ENCODE measurements at places on chromosomes 4 and X.

- no peak for DNase-seq
Measured at GRCh38 chrX:11446336-11446735, 153.1 kb downstream of the AMELX start.

- no peak for DNase-seq
Measured at GRCh38 chrX:21150208-21150607, 224.0 kb upstream of the CNKSR2 start.

- DNase-seq = no peak
Measured at GRCh38 chr4:57465321-57466056, 355.3 kb upstream of the IGFBP7 start.

DNA sequence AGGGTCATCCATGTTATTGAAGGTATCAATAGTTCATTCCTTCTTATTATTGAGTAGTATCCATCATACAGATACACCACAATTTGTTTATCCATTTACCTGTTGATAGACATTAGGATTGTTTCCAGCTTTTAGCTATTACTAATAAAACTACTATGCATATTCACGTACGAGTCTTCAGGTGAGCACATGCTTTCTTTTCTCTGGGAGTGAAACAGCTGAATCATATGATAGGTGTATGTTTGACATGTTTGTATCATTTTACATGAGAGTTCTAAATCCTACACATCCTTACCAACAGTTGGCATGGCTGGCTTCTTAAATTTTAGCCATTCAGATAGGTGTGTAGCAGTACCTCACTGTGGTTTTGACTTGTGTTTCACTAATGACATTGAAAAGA, 556.6 kb upstream of the DIPK2B start:
- DNase-seq = no peak

- peak; percentile 32 for DNase-seq
Measured at GRCh38 chrX:386239-386767, 404 bp downstream of the PPP2R3B start.

- peak; percentile 22 for DNase-seq
Measured at GRCh38 chr4:74330295-74330750, 22.1 kb downstream of the EPGN start.

- DNase-seq = no peak
Measured at GRCh38 chr4:85423431-85423830, 51.5 kb upstream of the ARHGAP24 start.

DNA sequence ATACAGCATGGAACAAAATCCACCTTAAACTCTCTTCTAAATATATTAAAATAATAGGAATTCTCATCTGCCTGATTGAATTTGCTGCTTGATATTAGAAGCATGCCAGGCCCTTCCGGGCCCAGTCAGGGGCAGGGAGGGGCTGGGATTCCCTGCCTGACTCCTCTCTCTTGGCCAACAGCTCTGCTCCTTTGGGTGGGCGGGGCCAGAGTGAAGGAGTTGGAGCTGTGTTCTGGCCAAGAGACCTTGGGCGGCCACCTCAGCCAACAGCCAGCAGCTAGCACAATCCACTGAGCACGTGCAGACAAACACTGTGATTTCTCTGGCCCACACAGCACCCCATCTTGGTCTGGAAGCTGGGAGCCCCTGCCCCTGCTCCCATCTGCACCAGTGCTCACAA, 140.3 kb downstream of the PJA1 start:
- no peak for DNase-seq

DNA sequence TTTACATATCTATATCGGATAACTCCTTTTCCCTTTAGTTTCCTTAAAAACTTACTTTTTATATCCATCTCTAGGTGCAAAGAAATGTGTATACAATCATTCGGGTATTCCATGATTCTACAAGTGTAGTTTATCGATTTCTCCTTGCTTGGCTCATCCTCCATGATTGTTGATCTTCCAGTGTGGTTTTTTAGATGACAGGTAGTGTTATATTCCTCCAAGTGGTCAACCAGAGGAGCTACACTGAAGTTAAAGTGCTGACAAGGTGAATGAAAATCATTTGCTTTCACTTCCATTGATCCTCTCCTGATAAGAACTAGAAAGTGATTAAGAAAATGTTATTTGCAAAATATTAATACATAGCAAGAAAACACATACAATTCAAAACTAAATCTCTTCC, 38.5 kb downstream of the TMEM156 start:
- DNase-seq = no peak

DNA sequence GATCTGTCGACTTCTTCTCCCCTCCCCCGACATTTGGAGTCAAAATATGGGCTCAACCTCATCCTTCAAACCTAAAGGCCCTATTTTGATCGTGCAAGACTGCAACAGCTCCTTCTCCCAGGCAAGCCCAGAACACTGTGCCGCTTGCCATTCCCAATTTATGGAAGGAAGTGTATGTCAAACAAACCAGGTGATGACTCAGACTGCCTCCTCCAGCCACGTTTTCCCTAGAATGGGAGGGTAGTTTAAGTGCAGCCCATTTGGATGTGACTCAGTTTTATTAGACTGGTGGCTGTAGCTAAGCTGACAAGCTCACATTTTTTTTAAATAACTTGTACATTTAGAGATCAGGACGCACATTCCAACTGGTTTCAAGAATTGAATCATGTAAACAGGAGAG, 570.4 kb upstream of the DIPK2B start:
- DNase-seq = peak; percentile 56

DNA sequence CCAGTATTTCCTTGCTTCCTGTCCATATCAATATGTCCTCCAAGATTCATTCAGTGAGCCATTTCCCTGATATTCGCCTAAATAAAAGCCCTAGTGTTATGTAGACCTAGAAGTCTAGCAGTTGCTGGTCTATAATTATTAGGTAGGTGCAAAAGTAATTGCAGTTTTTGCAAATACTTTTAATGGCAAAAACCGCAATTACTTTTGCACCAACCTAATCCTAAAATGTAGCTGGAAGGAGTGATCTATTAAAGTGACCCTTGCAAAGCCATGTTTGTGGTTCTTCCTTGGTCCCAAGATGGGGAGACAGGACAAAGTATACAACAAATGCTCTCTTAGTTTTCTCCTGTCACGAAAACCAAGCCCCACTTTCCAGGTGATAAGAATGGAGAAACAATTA, 193.0 kb downstream of the IDS start:
- DNase-seq = no peak

DNA sequence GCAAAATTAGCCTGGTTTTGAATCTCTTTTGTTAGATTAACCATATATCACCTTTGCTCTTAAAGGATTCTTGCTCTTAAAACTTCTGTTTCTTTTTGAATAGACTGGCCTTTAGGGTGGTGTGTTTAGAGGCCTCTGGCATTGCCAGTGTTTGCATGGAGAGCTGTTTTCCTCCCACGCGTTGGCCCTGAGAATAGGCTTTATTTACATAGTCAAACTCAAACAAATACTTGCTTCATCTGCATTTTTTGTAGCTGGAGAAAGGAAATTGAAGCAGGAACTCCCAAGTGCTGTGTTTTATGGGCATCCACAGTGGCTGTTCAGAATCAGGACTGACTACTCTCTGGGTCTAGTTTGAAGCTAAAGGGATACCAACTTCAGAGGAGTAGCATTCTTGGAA, 2.7 kb downstream of the SHROOM2 start:
- DNase-seq = no peak

DNA sequence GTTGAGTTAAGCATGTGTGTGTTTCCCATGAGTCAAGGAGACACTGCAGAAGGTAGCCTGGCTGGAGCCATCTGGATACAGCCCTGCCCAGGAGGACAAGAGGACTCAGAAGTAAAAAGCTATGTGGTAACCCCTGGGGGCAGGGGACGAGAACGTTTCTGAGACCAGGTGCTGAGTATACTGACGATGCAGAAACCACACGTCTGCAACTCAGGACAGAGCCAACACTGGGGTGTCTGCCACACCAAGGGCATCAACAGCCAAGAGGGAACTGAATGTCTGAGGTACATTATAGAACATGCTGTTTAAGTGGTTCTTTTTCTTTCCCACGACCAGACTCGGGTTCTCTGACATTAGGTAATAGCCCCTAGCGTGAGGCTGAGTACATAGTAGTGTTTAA, 94.1 kb upstream of the GPR34 start:
- no peak for DNase-seq

DNA sequence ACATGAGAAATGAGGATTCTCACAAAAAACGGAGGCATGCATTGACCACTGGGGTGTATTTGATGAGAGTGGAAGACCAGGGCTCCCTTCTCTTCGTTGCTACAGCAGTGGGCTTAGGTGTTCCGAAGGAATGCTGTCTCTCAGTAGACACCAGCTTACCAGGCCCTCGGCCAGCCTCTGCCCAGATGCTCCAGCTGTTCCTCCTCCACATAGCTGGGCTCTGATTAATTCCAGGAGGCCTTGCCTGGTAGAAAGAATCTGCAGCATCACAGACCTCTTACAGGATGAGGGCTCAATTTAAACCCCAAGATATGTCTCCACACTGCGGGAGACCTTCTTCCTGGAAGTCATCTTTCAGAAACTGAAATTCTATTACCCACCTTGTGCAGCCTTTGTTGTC, 346.6 kb upstream of the TENM3 start:
- DNase-seq = no peak

- no peak for DNase-seq
Measured at GRCh38 chrX:41863343-41864203, 59.8 kb downstream of the CASK start.

- peak; percentile 21 for DNase-seq
Measured at GRCh38 chrX:148298737-148299136, 201.7 kb upstream of the AFF2 start.

DNA sequence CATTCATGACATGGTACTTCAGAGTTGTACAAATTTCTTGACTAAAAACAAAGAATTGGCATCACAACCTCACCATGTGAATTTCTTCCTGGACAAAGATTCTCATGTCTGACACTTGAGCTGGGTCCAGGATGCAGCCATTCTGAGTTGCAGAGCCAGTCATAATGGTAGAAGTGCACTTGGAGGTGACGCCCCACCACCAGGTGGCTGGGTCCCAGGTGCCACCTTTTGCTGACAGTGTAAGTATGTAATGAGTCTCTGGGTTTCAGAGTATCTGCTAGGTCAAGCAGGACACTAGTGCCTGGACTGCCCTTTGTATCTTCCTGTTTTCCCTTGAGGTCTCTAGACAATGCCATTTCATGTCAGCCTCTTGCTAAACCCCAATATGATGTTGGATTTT, 36.6 kb upstream of the WDR1 start:
- no peak for DNase-seq

DNA sequence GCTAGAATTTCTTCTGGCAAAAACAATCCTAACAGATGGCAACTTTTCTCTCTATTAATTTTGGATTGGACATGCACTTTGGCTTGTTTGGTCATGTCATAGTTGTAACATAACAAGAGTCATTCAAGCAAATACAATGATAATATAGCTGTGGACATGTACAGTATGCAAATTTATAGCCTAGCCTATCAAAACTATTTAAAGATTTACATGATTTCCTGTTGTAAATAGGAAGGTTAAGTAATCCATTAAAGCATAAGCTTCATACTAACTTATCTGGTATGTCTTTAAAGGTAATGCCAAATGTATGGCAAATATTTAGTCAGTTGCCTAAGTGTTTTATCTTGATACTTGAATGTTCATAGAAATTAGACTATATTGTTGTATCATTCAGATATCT, 45.3 kb downstream of the RPA4 start:
- DNase-seq = no peak

GRCh38 chr4:151603377-151603776, 157.4 kb downstream of the GATB start:
- no peak for DNase-seq

DNA sequence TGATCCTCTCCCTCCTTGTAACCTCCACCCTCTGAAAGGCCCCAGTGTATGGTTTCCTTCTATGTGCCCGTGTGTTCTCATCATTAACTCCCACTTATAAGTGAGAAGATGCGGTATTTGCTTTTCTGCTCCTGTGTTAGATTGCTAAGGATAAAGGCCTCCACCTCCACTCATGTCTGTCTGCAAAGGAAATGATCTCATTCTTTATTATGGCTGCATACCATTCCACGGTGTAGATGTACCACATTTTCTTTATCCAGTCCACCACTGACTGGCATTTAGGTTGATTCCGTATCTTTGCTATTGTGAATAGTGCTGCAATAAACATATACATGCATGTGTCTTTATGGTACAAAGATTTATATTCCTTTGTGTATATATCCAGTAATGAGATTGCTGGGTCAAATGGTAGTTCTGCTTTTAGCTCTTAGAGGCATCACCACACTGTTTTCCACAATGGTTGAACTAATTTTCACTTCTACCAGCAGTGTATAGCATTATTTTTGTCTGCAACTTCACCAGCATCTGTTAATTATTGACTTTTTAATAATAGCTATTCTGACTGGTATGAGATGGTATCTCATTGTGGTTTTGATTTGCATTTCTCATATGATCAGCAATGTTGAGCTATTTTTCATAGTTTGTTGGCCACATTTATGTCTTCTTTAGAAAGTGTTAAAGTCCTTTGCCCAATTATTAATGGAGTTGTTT, 1030.9 kb downstream of the FSTL5 start:
- no peak for DNase-seq

DNA sequence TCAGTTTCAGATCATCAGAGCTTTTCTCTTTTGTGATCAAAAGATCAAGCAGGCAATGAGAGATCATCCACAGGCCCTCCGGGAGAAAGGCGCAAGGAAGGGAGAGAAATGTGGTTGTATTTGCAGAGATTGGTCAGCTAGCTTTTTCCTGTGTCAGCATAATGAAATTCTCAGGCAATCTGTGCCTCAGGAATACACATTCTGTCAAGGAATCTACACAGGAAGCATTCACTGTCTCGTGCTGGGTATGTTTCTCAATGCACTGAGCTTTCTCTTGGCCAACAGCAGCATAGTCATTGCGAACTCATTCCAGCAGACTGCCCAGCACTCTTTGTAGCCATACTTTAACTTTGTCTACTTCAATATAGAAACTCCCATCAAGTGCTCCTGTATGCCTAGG, 413.7 kb downstream of the PPP3CA start:
- DNase-seq = no peak

- DNase-seq = peak; percentile 63
Measured at GRCh38 chr4:171846232-171846631, 33.0 kb downstream of the GALNTL6 start.

DNA sequence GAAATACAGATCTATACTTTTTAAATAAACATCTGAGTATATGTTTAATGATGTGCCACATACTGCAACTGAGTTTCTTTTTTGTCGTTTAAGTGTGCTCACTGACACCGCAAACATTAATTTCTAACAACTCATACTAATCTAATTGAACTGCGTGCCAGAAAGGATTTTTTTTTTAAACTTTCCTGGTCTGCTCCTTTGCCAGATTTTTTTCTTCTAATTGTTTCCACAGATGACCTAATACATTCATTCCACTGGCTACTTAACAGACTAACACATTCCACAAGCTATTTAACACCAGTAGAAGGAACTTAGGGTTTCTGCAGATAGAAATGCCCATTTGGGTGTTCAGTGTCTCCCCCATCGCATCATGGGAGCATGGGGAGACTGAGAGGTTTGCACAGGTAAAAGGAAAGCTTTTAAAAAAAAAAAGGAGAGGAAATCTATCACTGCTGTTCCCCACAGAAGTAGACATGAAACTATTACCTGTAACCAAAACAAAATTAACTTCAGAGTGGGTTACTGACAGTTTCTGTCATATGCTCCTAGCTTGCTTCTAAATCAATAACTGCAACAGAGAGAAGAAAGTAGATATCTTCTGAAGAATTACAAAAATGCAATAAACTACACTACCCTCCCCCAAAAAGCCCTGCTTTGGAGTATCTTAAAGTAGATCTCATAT, 31.6 kb downstream of the SH3KBP1 start:
- no peak for DNase-seq

GRCh38 chr4:24984602-24985532, 45.9 kb downstream of the LGI2 start:
- DNase-seq = no peak

- no peak for DNase-seq
Measured at GRCh38 chrX:54920610-54921426, at the start of gene TRO. Gene TRO, plus strand, starts transcription at chrX:54920824. Its CDS starts 1,423 bp downstream, at chrX:54922247.

- no peak for DNase-seq
Measured at GRCh38 chrX:137430301-137430700, 135.6 kb upstream of the ZIC3 start.

All from NB4 (cell line).